K562 (cell line): ENCODE measurements at places on chromosomes 4 and X. TPM values are rescaled to one million over a fixed set of nuclear protein-coding genes. Genes with fewer than 3 reads are reported as not detected.

The KCTD8 gene
- not detected in 2 replicates for total RNA-seq

The GUCY1B1 gene
- 0.11 TPM in 1 of 2 replicates, not detected in the other for total RNA-seq

The HPGD gene
- 3.3 and 3.5 TPM in 2 replicates for total RNA-seq

The CCDC120 gene
- total RNA-seq, result 3.1 and 3.6 TPM in 2 replicates

DNA sequence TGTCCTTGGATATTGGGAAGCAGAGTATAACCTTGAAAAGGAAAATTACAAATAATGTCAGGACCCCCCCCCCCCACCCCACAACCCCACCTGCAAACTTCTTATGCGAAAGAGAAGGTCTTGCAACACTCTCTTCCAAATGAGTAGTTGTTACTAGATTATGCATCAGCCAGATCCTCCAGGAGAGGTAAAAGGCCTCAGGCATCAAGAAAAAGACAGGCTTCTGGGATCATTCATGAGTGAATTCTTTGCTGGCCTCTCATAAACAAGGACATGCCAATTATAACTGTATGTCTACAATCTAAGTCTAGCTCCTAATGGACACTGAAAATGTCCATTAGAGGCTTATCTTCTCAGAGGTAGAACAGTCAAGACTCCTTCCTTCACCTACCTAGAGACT is 1443.3 kb downstream of the RAPGEF2 start:
- DNase-seq, result no peak

DNA sequence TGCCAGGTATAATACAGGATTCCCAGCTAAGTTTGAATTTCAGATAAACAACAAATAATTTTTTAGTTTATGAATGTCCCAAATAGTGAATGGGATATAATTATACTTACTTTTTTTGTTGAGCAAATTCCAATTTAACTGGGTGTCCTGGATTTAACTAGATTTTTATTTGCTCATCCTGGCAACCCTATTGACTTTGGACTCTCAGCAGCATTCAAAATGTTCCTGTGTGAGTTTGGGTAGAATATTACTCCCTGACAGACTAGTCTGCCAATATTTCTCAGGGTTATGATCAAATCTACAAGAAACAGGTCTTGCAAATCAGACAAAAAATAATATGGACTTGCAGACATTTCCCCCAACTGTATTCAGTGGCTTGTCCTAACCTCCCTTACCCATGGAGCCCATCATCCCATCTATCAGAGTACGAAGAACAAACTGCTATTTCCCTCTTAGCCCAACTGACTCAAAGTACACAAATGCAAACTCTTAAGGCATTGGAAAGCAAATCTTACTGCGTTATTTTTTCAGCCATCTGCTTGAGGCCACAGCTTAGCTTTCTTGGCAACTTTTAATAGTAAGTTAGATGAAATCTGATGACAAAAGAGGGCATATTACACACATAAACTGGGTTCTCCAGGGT is 20.7 kb downstream of the SETD7 start:
- no peak for DNase-seq
